ENCODE measurements at places on chromosomes 16 and 17. TPM values are rescaled to one million over a fixed set of nuclear protein-coding genes. Genes with fewer than 3 reads are reported as not detected.
A peak's percentile ranks its signal among the peaks of the same experiment; 100 is the strongest.

- peak; percentile 62 for ATAC-seq
Observed at GRCh38 chr17:40075201-40075941, 12.6 kb downstream of the THRA start.

DNA sequence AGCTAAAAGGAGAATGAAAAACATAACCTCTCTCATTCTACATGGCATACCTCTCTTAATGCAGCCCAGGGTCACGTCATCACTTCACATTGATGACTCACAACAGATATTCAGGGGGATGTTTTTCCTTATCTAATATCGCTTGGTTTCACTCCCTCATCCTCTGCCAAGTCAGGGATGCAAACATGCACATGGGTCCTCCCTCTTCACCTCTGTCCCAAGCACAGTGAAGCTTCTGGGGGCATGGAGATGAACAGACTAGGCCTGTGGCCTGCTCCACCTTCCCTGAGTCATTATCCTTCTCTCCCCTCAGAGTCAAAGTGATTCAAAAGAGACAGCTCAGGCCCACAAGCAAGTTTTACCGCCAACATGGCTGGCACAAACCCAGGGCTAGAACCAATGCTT lies 2.3 kb upstream of the MT2A start:
- no peak for ATAC-seq

DNA sequence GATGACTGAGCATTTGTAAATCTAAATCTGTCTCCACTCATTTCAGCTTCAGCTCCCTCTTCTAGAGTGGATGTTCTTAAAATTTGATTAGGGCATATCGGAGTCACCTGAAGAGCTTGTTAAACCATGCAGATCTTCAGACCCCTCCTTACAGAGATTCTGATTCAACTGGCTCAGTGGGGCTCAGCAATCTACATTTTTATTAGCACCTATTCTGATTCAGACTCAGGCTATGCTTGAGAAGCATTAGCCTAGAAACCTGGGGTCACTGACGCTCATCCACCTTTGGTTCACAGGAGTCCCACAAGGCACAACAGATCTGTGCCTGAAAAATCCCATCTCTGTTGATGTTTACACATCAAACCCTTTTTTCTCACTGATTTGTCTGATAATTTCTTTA lies 365.6 kb downstream of the GRIN2A start:
- no peak for ATAC-seq

- no peak for ATAC-seq
Observed at GRCh38 chr16:84663433-84664101, 15.3 kb downstream of the KLHL36 start.

The CNTNAP4 gene
- total RNA-seq, result not detected

DNA sequence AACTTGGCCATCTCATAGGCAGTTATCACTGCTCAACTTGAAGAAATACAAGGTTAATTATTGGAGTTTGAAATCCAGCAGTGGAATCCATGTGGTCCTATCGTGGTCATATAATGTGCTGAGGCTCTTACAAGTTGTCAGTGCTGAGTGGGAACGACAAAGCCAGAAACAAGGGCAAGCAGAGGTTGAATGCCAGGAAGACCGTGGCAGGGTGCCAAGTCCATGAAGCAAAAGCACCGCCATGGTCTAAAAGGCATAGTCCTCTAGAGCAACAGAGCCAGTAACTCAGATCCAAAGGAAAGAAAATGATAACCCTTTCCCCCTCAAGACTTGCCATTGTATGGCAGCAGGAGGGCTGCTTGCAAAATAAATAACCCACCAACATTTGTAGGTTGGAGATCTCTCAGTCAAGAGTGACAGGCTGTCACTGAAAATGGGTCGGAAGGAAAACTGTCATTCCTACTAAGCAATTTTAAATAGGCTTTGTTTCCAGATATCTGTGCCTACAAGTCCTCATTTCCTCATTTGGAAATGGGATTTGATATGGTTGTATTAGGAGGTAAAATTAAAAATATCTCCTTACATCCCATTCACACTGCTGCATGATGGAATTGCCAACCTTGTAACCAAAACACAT lies 36.4 kb upstream of the HSBP1 start:
- ATAC-seq, result no peak

The ADORA2B gene
- 13.1 TPM for total RNA-seq

- no peak for ATAC-seq
Observed at GRCh38 chr16:30187971-30188561, 4.7 kb downstream of the CORO1A start.

GRCh38 chr16:86990451-86990850 lies 326.7 kb downstream of the C16orf95 start:
- ATAC-seq, result no peak

Data from esophagus mucosa (tissue), 1 donor.